ENCODE measurements at places on chromosomes 1 and 21.

- no peak for DNase-seq
These were observed 35.4 kb upstream of the HEATR1 start for GRCh38 chr1:236639686-236640085.

- no peak for DNase-seq
These were observed 2.4 kb upstream of the IFNLR1 start for GRCh38 chr1:24189528-24189927.

- peak; percentile 7 for DNase-seq
These were observed 16.8 kb downstream of the SUCO start for GRCh38 chr1:172549621-172550280.

DNA sequence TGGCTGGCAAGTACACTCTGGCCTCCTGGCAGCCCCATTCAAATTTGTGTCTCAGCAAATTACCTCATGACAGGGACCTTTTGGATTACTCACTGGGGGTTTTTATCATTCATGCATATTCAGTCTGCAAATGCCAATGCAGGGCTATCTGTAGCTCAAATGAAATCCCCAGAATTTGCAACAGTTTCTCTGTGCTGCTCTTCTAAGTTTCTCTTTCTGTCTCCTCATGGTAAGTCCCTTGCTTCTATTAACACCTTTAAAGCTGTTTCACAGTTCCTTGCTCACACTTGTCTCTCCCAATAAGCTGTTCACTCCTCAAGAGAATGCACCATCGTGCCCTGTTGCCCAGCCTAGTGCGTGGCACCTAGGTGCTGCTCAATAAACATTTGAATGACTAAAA, 3.3 kb upstream of the FAM78B start:
- no peak for DNase-seq

DNA sequence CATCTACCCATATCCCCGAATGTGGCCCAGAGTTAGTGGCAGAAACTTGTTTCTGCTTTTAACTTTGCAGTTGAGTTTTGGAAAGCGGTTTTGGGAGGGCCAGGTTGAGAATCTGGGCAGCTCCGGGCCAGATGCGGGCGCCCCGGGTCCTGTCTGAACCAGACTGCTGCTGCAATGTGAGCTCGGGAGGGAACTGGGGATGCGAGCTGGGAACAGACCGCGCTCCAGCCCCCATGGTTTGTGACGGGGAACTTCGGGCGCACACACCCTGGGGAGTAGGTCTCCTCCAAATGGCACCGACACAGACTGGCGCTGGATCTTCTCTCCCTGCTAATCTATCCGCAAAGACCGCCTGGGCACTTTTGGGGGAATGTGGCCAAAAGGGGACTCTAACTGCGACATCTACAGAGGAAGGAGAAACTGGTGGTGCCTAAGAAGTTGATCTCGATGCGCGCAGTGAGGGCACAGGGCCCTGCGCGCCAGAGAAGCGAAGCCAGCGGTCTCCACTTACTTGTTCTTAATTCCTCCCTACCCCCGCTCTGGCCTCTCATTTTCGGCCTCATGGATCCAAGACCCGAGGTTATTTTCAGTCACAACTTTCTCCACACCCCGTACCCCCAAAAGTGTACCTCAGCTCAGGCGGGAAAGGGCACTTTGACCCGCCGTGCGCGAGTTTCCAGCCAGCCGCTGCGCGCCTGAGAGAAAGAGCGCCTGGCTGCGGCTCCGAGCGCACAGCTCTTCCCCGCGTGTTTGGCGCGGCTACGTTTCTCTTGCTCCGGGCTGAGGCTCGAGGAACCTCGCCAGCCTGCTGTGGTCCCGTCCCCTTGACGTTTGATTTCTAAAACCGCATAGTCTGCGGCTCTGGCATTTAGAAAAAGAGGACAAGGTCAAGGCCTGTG, 411.0 kb upstream of the ESRRG start:
- no peak for DNase-seq

- DNase-seq: no peak
These were observed 737 bp upstream of the SERPINC1 start for GRCh38 chr1:173917635-173918493.

GRCh38 chr1:200707116-200707515, 31.6 kb upstream of the CAMSAP2 start:
- no peak for DNase-seq

GRCh38 chr1:212928323-212929291, 21.7 kb upstream of the VASH2 start:
- DNase-seq: no peak

DNA sequence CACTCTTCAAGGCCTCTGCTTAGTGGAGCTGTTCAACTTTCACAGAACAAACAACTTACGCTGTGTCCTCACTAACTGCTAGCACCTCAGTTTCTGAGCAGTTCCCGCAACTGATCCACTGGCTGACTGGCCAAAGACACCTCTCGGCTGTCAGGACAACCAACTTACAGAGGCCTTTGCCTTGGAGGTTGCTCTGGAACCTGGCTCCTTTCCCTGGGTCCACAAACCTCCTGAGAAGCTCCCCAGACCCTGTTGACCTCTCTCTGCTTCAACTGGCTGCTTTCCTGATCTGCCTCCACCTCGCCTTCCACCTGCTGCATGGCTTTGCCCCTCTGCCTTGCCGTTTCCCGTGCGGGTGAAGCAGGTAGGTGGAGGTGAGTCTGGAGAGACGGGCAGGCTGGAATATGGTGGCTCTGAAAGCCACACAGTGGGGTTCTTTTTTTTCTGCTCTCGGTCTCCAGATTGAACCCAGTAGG, 13.0 kb downstream of the BTBD19 start:
- no peak for DNase-seq

GRCh38 chr1:186094172-186094571, 280.9 kb downstream of the TPR start:
- no peak for DNase-seq

DNA sequence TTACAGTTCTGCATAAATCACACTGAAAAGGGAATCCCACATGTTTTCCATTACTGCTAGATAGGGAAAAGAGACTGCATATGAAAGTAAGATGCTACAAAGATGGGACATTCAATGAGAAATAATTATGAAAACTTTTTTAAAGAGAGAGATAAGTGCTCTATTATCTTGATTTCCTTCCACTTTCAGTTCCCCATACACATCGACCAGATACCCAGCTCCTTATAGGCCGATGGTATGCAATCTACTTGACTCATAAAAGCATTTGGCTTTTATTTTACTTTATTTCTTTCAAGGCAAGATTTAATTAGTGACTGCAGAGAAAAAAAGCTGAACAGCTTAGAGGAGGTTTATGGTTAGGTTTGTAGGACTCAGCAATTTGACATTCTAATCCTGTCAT, 13.1 kb downstream of the BRINP2 start:
- DNase-seq: no peak

- no peak for DNase-seq
These were observed 173.7 kb downstream of the KCNJ6 start for GRCh38 chr21:37742532-37742931.

GRCh38 chr21:15549671-15550070, 180.1 kb upstream of the USP25 start:
- DNase-seq: no peak

DNA sequence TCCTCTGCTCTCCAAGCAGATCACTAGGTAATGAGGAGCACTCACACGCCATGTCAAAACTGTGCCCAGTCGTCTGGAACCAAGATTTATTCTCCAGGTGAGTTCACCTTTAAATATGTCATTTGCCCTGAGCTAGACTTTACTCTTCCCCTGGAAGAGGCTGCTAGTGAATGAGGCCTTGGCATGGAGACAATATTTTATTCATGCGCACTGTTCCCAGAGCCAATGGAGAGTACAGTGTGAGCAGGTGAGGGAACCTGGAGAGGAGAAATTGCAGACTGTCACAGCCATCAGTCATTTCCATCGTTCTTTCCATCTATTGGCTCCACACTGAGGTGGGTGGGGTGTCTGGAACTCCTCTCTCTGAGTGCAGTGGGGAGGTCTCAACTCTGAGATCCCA, 333.6 kb downstream of the KCNH1 start:
- no peak for DNase-seq

- no peak for DNase-seq
These were observed 1.3 kb upstream of the IL19 start for GRCh38 chr1:206769304-206769731.

- DNase-seq: no peak
These were observed 62.7 kb upstream of the KAZN start for GRCh38 chr1:14535619-14536355.

- DNase-seq: no peak
These were observed 24.7 kb downstream of the VAMP4 start for GRCh38 chr1:171717062-171717718.

DNA sequence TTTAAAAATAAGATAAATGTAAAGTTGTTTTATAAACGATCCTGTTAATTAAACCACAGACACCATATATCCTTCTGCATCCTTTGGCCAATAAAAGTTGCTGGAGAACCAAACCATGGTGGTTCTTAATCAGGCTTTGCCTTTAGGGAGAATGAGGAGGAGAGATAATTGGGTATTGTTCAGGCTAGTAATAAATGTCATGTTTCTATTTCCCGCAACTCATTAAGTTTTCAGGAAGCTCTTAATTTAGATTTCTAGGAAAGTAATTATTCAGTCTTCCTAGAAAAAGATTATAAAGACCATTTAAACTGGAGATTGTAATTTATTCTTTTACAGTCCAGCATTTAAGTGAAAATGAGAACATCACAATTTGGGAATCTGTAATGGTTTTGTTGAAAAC, 34.5 kb downstream of the RAB4A start:
- no peak for DNase-seq

DNA sequence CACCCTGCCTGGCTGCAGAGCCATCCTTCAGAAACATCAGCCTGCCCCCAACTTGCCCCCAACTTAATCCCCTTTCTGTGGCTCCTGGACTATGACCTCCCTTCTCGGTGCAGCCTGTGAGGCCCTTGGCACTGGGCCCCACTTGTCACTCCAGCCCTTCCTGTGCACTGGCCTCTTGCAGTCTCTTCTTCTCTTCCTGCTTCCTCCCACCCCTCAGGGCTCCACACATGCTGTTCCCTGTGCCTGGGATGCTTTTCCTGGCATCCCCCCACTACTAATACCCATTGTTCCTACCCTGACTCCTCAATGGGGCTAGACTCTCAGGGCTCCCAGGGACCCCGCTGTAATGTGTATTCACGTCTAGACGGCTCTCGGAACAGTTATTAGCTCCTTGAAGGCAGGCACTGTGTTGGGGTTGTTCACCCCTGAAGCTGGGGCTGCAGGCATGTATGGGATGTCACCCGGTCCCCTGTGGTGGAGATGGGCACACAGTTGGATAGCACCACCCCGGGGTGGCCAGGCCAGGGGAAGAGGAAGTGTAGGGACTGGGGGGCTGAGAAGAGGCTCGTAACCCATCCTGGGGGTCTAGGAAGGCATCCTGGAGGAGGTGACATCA, 4.5 kb downstream of the LDLRAD1 start:
- DNase-seq: no peak

- peak; percentile 70 for DNase-seq
These were observed 69.2 kb upstream of the RGS2 start for GRCh38 chr1:192739476-192740184.

DNA sequence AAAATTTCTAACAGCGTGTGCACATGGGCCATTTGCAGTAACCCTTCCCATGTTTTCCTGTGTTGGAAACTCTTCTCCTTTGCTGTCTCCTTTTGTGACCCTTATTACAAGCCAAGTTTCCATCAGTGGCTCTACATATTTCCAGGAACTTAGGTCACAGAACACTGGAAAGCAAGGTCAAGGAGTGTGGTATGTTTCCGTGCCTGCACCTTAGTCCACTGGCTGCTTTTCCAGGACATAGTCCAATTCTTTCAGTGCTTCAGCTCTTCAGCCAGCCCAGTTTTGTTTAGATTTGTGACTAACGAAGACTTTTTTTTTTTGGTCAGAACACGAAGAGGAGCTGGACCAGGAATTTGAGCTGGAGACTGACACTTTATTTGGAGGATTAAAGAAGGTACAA, 33.8 kb downstream of the HHAT start:
- no peak for DNase-seq

GRCh38 chr1:157291083-157291482, 152.9 kb upstream of the ETV3 start:
- DNase-seq: no peak

GRCh38 chr21:26914557-26914956, 52.3 kb downstream of the ADAMTS5 start:
- DNase-seq: no peak

- no peak for DNase-seq
These were observed at the start of gene DIRAS3 for GRCh38 chr1:68049941-68050878. DIRAS3 (minus strand) TSS chr1:68050627; CDS start chr1:68047297, 3,330 bp downstream.

DNA sequence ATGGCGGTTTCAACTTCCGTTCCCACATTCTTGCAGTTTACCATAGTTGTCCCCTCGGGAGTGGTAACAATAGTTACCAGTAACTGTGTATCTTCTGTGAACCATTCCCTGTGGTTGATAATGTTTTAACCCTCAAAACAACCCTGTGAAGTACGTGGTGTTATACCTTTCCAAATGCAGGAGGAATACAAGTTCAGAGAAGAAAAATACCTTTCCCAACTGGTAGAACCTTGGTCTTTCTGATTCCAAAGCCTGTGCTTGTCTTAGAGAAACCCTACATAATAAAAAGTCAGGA, 789 bp downstream of the BTF3L4 start:
- DNase-seq: no peak

DNA sequence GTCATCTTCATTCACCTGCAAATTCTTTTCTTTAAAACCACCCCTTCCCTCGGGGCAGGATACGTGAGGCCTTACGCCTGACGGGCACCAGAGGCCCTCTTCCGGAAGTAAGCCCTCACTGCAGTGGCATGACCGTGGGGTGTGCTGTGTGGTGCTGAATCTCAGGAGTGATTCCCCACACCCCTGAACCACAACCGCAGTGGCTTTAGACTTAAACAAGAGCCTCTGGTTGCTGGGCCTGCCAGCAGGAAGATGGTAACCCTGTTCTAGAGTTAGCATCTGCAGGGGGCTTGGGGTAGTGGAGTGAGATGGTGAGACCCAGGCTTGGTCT, 12.1 kb downstream of the BSND start:
- no peak for DNase-seq

DNA sequence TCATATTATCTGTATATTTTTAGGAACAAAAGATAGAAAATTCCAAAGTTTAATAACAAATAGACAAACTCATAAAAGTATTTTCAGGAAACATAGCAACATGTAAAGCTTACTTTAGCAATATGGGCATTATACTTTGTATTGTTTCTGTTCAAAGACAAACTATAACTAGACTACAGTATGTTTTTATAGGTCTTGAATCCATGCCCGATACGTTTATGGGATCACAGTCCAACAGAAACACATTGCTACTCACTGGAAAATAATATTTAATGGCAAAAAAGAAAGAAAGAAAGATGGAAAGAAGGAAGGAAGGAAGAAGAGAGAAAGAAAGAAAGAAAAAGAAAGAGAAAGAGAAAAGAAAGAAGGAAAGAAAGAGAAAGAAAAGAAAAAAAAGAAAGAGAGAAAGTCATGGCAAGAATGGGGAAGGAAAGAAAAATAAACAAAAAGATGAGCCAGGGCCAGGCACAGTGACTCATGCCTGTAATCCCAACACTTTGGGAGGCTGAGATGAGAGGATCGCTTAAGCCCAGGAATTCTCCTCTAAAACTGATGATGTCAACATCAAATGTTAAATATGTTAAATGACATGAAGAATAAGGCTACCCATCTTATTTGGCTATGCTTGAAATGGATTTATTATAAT, 32.7 kb downstream of the TM2D1 start:
- peak; percentile 21 for DNase-seq

- no peak for DNase-seq
These were observed 390.0 kb downstream of the DISC1 start for GRCh38 chr1:232016616-232017015.

Data from HT-29 (cell line).